ENCODE measurements at places on chromosomes 2 and 18. TPM values are rescaled to one million over a fixed set of nuclear protein-coding genes. Genes with fewer than 3 reads are reported as not detected.

DNA sequence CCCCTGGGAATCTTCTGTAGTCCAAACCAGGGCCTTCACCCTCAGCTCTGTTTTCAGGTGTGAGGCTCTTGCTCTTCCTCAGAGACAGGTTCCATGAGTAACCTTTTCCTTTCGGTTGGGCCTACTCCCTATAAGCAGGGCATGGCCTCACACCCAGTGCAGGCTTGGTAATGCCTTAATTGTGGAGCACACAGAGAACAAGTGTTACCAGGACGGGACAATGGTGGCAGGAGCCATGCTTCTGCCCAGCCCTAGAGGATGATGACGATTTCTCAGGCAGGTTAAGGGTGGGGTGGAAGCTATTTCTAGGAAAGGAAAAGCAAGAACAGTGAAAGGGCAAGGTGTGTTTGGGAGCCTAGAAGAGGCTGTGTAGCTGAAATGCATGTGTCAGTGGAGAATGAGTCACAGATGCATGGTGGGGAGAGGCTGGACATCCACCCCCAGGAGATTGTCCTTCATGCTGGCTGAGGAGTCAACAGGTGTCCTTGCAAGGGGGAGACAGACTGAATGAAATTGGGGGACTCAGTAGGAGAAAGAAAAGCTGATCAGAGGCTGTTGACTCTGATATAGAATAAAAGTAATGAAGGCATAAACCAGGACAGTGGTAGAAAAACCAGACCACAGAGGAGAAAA, 22.0 kb upstream of the SERPINB12 start:
- no peak for DNase-seq

GRCh38 chr2:17058772-17059402, 393.3 kb upstream of the CYRIA start:
- no peak for DNase-seq

GRCh38 chr2:237618449-237618848, 8.9 kb upstream of the LRRFIP1 start:
- DNase-seq, result peak; percentile 64

GRCh38 chr18:70931942-70932814, 643.3 kb downstream of the SOCS6 start:
- DNase-seq, result peak; percentile 6

DNA sequence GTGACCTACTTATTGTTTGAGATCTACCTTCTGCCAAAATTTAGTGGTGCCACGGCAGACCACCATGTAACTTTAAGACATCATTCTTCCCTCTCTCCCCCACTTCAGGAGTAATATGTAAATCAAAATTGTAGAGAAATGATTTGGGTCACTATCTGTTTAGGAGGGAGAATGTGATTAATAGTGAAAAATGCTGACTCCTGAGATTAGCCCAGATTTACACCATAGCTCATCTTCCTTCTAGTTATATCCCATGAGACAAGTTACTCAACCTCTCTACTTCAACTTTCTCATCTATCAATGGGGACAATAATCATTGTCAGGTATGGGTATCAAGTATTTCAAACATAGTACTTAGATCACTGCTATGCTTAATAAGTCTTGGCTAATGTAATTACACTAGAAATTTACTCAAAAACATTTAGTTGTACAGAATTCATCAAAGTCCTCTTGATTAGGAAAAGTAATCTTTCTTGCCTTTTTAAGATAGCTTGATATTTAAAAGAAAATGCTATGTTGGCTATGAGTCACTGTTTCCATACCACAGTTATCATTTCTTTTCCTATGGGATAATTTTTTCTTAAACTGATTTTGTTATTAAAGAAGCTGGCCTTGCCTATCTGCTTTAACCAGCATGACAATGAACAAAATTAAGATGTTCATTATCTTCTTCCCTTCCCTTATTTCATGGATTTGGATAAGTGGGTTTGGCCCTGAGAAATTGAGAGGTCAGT, 1038.9 kb upstream of the ZEB2 start:
- peak; percentile 26 for DNase-seq

GRCh38 chr18:48310999-48311398, 98.2 kb downstream of the ZBTB7C start:
- no peak for DNase-seq

DNA sequence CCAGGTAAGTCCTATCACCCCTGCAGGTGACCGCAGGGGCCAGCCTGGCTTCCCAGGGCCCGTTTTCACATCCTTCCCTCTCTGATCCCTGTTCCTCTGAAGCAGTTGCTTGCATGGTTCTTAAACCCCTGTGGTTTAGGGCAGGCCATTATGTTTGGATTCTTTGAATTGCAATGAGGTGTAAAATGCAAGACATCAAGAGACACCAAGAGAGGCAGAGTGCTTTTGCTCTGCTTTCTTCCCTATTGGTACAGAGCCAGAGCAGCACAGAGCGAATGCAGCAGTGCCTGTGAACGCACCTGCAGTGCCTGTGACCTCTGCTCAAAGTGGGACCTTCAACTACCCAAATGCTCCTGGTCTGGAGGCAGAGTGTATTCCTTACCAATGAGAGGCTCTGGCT, 7.6 kb downstream of the RFX8 start:
- peak; percentile 30 for DNase-seq

- DNase-seq, result no peak
Measured at GRCh38 chr2:98569197-98569793, 39.0 kb downstream of the COA5 start.

- DNase-seq, result no peak
Measured at GRCh38 chr2:203904022-203904421, 32.5 kb upstream of the ICOS start.

- no peak for DNase-seq
Measured at GRCh38 chr2:25279091-25279651, 62.6 kb downstream of the DNMT3A start.

GRCh38 chr2:15178946-15179345, 382.2 kb downstream of the NBAS start:
- DNase-seq, result no peak

DNA sequence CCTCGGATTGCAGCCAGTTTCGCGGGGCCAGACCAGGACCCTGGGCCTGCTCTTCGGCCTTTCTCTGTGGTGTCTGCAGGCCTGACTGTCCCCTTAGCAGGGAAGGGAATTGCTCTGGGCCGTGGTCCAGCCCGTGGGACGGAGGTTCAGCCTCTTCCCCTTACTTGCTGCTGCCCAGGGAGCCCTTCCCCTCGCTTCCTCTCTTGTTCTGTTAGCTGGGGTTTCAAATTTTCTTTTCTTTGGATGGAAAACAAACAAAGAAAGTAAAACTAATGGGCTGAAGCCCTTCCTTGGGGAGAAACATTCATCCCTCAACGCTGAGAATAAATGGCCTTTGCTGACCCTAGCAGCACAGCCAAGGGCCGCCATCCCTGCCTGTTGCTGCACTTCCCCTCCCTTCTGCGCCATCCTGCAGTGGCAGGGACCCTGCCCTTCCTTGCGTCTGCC, 52.4 kb downstream of the ASAP2 start:
- DNase-seq, result no peak

DNA sequence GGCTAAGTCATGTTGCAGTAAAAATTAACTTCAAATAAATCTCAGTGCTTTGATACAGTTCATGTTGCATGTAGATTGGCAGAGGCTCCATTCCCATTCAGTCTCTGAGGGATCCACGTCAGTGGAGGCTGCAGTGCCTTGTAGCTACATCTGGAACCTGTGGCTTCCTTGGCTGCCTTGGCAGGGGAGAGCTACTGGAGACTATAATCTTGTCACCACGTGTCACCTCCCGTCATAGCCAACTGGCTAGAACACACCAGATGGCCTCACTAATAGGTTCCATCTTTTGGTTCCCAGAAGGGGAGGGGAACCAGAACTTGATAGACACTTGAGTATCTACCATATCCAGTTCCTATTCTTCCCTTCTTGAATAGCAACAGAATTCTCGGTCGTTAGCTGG, 28.4 kb downstream of the E2F6 start:
- DNase-seq, result no peak

DNA sequence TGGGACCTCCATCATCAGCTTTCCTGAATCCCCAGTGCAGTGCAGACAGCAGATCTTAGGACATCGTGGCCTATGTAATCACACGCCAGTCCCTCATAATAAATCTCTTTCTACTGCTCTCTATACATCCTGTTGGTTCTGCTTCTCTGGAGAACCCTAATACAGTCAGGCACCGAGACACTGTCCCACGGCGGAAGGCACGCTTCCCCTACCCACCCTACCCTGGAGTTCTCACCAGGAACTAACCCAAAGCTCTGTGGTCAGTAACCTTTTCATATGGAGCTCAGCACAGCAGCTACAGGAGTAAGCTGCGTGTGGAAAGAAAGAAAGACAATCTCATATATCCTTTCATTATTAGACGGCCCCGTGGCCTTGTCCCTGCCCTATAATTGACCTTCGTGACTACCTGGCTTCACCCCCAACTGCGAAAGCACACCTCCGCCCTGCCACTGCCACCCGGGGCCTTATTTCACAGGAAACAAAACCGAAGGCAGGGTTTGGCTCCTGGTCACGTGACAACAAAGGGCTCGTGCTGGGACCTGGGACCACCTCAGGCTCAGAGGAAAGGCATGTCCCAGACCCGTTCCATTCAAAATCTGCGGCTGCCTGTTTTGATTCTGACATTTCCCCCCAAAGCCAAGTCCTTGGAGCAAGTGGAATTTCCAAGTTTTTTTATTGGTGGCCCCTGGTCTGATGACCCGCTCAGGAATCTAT, 99.7 kb upstream of the ODC1 start:
- DNase-seq, result no peak

DNA sequence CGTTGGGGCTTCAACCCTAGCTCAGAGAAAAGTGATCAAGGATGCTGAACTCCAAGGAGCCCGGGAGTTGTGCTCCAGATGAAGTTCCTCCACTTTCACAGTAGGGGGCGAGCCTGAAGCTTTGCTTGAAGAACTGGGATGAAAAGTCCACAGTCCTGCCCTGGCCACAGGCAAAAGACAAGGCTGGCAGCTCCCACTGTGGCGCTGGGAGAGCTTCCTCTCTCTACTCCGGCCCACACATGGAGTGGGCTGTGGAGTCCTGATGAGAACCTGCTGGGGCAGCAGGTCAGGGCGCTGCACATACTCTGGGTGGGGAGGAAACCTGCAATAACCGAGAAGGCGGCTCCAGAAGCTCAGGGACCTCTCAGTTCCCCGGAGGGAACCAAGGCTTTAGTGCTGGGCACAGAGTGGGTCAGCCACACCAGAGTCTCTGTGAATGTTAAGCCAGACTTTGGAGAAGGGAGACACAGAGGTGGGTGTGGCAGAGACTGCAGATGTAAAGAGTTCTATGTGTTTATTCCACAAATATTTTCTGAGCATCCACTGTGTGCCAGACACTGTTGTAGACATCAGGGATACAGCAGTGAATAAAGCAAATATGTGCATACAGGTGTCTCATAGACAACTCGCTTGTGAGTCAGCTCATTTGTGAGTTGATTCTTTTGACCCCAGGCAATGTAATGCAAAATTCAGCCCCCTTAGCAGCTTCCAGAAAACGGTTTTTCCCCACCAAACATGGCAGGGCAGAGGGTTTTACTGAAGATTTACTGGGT, 48.0 kb upstream of the MRPL33 start:
- DNase-seq, result peak; percentile 50

DNA sequence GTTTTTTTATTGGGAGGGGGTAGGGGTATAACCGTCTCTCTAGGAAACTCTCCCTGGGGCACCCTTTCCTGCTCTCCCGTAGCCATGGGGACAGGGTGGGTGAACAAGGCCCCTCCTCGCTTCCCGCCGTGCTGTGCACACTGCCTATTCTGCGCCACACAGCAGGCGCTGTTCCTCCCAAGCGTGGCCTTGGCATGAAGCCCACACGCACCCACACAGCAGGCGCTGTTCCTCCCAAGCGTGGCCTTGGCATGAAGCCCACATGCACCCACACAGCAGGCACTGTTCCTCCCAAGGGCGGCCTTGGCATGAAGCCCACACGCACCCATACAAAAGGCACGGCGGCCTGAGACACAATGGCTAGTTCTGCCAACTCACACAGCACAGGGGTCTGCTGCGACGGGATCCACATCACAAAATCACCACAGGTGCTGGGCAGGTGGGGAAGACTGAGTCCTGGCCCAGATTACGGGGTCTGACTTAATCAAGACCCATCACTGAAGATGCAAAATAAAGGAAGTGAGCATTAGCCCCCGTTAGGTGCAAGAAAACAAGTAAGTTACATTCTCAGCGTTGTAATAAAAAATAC, 46.6 kb upstream of the TPO start:
- no peak for DNase-seq

- DNase-seq, result no peak
Measured at GRCh38 chr2:62724886-62725711, 19.6 kb downstream of the EHBP1 start.

GRCh38 chr2:136534811-136535210, 230.5 kb upstream of the THSD7B start:
- DNase-seq, result no peak

DNA sequence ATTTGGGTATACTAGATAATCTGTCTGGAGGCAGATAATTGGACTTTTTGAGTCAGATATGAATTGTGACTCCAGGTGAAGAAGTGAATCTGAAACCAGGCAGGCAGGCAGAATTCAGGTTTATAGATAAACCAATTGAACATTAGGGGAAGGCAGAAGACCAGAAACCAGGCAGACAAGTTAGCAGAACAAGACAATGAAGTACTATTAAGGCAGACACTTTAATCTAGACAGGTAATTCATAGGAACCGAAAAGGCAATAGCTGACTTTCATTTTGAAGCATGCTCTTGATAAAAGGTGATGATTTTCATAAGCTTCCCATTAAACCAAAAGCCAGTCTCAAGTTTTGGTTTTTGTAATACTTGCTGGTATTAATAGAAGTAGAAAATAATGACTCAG, 19.3 kb upstream of the SLC4A10 start:
- DNase-seq, result no peak

GRCh38 chr2:114005110-114005783, 115.4 kb downstream of the ACTR3 start:
- DNase-seq, result no peak

GRCh38 chr18:49071317-49071716, 120.6 kb upstream of the SMAD7 start:
- peak; percentile 8 for DNase-seq

- DNase-seq, result peak; percentile 87
Measured at GRCh38 chr2:188786368-188786841, 187.8 kb upstream of the COL3A1 start.

DNA sequence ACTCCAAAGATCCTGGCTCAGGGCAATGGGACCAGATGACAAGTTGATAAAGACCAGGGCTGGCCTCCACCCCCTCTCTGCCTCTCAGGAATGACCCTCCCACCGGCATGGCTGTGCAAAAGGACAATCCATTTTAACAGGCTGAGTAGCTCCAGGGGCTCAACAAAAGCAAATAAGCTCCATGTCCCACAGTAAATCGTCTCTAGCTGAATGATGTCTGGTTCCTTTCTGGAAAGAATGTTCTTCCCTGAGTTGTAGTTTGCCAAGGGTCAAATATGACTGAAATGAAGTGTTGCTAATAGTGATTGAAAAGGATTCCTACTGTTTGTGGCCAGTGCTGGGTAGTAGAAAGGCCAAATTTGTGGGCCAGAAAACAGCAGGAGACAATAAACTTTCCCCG, 434.4 kb upstream of the ETAA1 start:
- DNase-seq, result peak; percentile 39

GRCh38 chr2:158460632-158461297, 4.0 kb downstream of the PKP4 start:
- no peak for DNase-seq

GRCh38 chr18:32930695-32931301, 158.0 kb upstream of the KLHL14 start:
- peak; percentile 52 for DNase-seq

Gene C2orf15
- 0.59 TPM for total RNA-seq

Gene C2orf78
- total RNA-seq, result not detected

Gene IL1RL1
- not detected for total RNA-seq

Gene ACTG2
- 540 TPM for total RNA-seq

Gene EFEMP1
- total RNA-seq, result 155 TPM

Gene SULT1C4
- total RNA-seq, result 1.8 TPM

Gene PLGLB1
- total RNA-seq, result 0.59 TPM

Gene WDR43
- total RNA-seq, result 71.9 TPM

Gene LINC00305
- total RNA-seq, result not detected

Gene VIT
- not detected for total RNA-seq

Gene RTTN
- total RNA-seq, result 5.2 TPM

Gene GLS
- 189 TPM for total RNA-seq

Gene LRATD1
- total RNA-seq, result 28.3 TPM

Measured in astrocyte (in vitro differentiated cells and primary cell).